Stimulated activated CD8-positive, alpha-beta memory T cell treated with anti-CD3 and anti-CD28 coated beads, Interleukin-4, amount 100 ng/mL, for 1 hour (primary cell): ENCODE measurements at places on chromosomes 4 and X.

GRCh38 chr4:140344621-140345020, 28.8 kb upstream of the SCOC start:
- no peak for DNase-seq

- DNase-seq, result no peak
These were observed 12.2 kb upstream of the PRDM8 start for GRCh38 chr4:80184825-80185756.

GRCh38 chr4:111883557-111883999, 261.7 kb upstream of the FAM241A start:
- DNase-seq, result no peak

DNA sequence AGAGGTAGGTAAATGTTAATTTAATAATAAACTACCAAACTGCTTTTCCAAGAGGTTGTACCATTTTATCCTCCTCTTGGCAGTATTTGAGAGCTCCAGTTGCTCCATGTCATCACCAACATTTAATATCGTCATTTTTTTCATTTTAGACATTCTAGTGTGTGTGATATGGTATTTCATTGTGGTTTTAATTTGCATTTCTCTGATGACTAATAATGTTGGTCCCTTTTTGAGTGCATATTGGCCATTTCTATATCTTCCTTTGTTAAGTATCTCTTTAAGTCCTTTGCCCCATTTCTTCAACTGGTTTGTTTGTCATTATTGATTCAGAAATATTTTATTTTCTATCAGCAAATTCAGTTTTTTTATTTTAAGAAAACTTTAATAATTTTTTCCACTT, 88.8 kb downstream of the MAPK10 start:
- no peak for DNase-seq

GRCh38 chr4:57077550-57078343, 32.4 kb downstream of the IGFBP7 start:
- DNase-seq, result no peak

GRCh38 chrX:107768051-107768450, 7.5 kb downstream of the TSC22D3 start:
- no peak for DNase-seq

- DNase-seq, result no peak
These were observed 33.0 kb downstream of the HDX start for GRCh38 chrX:84469226-84469625.
